ENCODE measurements at places on chromosomes 11 and 22.
A peak's percentile ranks its signal among the peaks of the same experiment; 100 is the strongest.

DNA sequence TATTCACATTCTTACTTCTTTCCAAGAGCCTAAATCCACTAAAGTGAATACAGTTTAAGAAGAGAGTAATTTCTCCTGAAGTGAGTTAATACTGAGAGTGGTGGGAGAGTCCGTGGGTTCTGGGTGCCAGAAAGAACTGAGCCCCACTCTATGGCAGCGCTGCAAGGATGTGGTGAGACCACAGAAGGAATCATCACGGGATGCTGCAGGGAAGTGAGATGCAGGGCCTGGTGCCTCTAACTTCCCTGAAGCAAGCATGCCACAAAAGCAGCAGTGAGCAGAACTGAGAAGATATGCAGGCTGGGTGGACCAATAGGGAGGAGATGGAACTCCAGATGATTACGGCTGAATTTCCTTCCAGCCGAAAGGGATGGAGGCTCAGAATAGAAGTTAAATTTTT lies 5.0 kb upstream of the MMP12 start:
- no peak for DNase-seq

GRCh38 chr22:17922925-17923903 lies 101.1 kb downstream of the MICAL3 start:
- DNase-seq: no peak

GRCh38 chr22:35821654-35822053 lies 104.0 kb downstream of the APOL5 start:
- DNase-seq: no peak

GRCh38 chr22:23514322-23515038 lies 65.6 kb downstream of the IGLL1 start:
- DNase-seq: no peak

DNA sequence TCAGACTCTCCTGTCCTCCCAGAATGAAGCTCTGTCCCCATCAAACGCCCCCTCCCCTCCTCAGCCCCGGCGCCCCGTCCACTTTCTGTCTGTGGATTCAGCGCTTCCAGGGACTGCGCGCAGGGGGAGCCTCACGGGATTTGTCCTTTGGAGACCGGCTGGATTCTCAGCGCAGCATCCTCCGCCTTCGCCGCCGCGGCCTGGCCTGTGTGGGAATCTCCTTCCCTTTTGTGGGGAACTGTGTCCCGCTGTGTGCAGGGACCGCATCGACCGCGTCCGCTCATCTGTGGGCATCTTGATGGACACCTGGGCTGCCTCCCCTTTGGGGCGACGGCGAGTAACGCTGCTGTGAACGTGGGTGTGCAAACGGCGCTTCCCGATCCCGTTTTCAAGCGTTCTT lies 1.1 kb upstream of the SCT start:
- no peak for DNase-seq

- peak; percentile 64 for DNase-seq
Measured at GRCh38 chr11:1382831-1383607, 6.7 kb upstream of the BRSK2 start.

DNA sequence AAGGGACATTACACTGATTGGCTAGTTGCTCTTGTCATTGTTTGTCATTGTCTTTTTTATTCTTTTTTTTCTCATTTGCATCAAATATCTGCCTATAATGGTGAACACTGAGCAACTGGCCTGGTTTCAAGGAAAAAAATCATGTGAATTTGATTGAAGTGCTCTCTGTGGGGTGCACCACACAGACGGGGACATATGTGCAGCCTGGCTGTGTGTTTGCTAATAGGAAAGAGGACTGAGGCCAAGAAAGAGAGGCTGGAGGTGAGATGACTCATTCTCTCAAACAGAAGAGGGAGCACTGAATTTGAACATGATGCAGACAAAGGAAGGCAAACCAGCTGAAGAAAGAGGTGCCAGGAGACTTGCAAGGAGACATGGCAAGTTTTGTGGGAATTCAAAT lies 684.9 kb upstream of the CCDC90B start:
- DNase-seq: no peak

DNA sequence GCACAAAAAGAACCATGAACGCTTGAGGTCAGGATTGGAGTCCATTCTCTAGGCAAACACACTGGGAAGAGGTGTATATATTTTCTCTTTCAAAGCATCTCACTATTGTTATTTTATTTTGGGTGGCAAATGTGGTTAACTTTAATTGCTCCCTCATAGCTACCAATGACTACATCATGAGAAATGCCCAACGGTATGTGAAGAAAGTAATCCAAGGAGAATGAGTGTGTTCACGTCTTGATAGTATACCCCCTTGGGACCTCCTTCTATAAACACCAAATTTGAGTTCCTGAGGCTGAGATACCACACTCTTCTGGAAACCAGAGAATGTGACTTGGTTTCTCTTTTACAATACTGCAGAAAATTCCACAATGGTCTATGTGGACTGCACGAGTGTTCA lies 15.8 kb downstream of the OR8D1 start:
- no peak for DNase-seq

DNA sequence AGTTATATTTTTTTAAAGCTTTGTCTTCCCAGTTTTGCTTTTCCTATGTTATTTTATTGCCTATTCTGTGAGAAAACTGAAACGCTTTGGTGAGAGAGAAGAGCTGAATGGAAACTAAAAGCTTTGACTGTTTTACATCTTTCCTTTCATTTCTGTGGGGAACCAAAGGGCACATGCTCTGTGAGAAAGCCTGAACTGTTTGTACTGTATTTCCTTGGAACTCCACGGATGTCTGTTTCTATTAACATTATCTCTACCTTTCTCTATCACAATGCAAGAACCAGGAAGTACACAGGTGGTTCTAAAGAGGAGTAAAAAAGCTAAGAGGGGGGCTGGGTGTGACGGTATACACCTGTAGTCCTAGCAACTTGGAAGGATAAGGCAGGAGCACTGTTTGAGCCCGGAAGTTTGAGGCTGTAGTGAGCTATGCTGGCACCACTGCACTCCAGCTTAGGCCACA lies 43.8 kb downstream of the CELF1 start:
- DNase-seq: no peak

- DNase-seq: no peak
Measured at GRCh38 chr11:68727783-68728182, 23.5 kb downstream of the TESMIN start.

DNA sequence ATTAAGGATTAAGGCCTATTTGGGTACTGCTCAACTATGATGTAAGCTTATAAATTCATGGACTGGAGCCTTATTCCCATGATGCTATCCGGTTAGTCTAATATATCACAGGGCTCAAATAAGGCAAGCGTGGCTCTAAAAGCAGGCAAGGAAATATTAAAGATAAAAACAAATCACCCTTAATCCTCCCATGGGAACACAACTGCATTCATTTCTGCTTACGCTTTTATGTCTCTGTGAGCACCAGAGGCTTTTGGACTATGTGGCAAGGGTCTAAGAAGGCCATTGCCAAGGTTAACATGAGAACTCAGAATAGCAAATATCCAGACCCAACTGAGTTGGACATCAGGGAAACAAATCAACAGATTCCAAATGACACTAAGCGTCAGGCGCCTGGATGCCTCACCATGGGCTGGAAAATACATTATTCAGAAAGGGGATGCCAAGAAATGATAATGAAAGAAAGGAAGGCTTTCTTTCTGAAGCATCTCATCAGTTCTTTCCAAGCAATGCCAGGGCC lies 138.1 kb downstream of the SLC1A2 start:
- DNase-seq: no peak

DNA sequence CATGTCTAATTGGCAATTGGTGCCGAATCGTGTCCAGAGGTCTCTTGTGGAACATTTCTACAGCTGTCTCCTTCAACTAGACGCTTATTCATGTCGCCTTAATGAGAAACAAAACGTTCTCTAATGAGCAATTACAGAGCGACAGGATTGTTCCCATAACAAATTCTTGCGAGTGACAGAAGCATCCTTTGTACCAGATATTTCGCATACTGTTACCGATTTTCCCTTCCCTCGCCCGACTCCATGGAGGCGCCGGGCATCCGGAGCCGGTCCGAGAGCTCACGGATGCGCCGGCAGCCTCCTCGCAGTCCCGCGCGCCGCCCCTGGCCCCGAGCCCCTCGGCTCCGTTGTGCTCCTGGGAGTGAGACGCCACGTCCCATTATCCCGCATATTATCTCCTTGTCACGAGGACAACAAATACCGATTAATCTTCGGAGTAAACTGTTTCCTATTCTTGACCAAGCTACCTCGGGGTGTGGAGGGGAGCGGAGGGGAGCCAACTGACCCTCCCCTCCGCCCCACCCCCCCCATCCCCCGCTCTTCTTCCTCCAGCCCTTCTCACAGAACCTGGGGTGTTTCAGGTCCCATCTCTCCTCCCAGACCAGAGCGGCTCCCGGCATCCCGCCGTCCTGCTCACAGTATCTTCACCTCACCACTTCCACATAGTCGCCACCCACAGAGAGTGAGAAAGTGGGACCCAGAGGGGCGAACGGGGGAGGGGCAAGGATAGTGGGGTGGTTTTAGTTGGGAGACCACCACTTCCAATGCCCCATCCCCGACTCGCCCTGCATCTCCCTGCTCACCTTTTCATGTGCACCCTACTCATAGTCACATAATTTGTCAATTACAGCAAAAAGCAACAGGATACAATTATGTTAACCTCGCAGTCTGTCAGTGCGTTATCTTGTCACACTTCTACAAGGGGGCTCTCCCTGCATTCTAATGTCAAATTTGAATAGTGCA lies 11.4 kb downstream of the PAX6 start:
- DNase-seq: no peak

DNA sequence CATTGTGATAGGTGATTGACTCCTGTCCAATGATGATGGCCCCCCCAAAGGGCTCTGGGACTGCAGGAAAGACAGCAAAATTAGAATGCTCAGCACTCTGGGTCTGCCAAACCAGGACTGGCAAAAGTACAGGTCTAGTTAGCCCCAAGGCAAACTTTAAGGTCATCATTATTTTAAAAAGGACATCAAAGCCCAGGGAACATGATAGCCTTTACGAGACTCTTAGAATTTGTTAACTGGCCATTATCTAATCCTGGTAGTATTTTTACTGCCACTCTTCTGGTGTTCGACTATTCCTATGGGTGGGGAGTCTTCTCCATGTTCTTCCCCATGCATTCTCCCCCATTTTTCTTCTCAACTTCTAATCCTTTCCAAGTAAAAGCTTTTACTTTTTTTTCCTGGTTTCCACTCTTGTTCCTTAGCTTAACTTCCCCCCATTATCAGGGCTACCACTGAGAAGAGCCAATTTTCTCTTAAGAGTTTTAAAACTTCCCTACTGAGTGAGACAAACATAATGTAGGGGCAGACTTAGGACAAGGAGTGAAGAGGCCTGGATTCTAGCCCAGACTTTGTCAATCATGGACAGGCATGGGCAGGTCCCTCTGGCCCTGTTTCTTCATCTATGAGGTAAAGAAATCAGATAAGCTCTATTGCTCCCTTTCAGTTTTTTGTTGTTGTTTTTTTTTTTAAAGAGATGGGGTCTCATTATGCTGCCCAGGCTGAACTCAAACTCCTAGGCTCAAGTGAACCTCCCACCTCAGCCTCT lies 7.1 kb downstream of the DDB1 start:
- no peak for DNase-seq

Measured in omental fat pad (tissue), 4 donors.